A549 treated with CpdA at 1 μM for 4 hours (cell line): ENCODE measurements at places on chromosomes 16 and 17. TPM values are rescaled to one million over a fixed set of nuclear protein-coding genes. Genes with fewer than 3 reads are reported as not detected.

TBC1D3K gene
- total RNA-seq = not detected in 5 replicates

KRT28 gene
- not detected in 5 replicates for total RNA-seq

DNAH2 gene
- 0.01 to 0.03 TPM in 2 of 5 replicates, not detected in the others for total RNA-seq

GLP2R gene
- total RNA-seq = 8.5 to 14.7 TPM (median 9.3 TPM) in 5 replicates

UTS2R gene
- not detected in 5 replicates for total RNA-seq

ARL17B gene
- total RNA-seq = 4.8 to 7.8 TPM (median 7.0 TPM) in 5 replicates

C17orf50 gene
- total RNA-seq = 0.23 to 0.42 TPM (median 0.30 TPM) in 5 replicates

BAIAP3 gene
- total RNA-seq = 0.75 to 2.8 TPM (median 0.86 TPM) in 5 replicates

SENP3 gene
- total RNA-seq = 94.4 to 114 TPM (median 102 TPM) in 5 replicates

GAST gene
- 0.14 TPM in 1 of 5 replicates, not detected in the others for total RNA-seq

PFN1 gene
- total RNA-seq = 2,321 to 2,833 TPM (median 2,776 TPM) in 5 replicates

OSGIN1 gene
- total RNA-seq = 26.7 to 64.3 TPM (median 38.3 TPM) in 5 replicates
